ENCODE measurements at places on chromosomes 7 and 10.

DNA sequence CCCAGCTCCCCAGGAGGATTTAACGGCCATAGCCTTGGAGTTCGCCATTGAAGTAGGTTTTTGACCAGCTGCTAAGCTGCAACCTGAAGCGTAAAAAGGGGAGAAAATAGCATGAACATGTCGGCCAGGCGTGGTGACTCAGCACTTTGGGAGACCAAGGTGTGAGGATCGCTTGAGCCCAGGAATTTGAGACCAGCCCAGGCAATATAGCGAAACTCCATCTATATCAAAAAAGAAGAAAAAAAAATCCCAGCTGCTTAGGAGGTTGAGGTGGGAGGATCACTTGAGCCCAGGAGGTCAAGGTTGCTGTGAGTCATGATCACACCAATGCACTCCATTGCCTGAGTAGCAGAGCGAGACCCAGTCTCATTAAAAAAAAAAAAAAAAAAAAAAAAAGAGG, 32.2 kb upstream of the MCU start:
- DNase-seq, result no peak

DNA sequence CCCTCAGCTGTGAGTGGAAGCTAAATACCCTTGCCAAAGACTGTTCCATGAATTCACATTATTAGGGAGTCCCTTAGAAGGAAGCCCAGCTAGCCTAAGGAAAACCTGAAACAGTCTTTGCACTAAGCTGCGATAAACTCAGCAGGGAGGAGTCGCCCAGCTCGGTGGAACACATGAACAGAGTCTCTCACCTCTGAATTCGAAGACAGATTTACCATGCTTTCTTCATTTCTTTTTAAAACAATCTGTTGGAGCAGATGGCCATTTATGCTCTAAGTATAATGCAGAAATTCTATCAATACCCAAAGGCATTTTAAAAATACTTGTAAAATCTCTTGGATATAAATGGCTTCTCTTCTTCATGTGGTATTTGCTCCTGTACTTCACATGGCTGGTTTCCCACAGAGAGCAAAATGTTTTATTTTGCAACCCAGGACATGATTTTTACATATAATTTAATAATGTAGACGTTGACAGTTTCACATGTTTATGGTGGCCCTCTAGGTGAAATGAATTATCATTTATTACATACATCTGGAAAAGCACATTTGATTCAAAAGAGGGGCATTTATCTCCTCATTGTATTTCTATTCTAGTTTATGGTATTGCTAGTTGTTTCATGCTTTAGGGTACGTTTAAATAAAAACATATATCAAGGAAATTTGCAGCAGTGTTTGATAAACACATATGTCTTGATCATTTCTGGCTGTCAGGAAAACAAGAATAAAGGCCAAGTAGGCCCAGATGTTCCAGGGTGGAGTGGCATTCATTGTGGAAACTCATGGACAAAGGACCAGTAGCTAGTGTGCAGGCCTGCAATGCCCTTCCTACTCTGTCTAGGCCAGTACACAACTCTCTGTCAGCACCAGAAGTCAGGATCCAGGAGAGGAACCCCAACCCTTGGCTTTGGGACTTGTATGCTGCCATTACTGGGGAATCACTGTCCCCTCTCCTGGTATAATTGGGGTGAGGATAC, 52.2 kb downstream of the LRGUK start:
- no peak for DNase-seq

- no peak for DNase-seq
These were observed 70.0 kb upstream of the PAPSS2 start for GRCh38 chr10:87589645-87590051.

DNA sequence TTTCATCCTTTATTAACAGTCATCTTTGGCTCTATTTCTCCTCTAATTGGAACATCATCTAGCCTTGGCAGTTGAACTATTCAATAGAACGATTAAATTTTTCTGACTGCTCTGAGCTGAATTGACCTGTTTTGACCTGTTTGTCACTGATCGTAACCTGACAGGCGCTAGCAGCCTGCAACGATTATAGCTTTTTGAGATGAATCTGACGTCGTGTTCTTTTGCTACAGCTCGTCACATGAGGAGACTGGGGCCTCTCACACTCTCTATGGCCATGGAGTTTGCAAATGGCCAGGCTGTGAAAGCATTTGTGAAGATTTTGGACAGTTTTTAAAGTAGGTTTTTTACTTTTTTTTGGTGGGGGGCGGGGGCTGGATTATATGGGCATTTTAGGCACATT, 229.8 kb downstream of the FOXP2 start:
- DNase-seq, result no peak

DNA sequence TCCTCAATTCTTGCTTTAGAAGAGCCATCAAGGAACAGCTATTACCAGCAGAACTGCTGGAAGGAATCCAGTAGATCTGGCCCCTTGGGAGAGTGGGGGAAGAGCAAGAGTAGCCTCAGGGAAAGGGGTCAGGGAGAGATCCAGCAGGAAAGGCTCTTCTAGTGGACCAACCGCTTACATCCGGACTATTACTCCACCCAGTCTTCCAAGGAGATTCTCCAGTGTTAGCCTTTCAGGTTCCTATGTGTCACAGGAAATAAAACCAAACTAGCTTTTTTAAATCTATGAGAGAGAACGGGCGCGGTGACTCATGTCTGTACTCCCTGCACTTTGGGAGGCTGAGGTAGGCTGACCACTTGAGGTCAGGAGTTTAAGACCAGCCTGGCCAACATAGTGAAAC, 34.3 kb downstream of the TET1 start:
- no peak for DNase-seq

- DNase-seq, result no peak
These were observed 119.6 kb downstream of the TES start for GRCh38 chr7:116329686-116330503.

DNA sequence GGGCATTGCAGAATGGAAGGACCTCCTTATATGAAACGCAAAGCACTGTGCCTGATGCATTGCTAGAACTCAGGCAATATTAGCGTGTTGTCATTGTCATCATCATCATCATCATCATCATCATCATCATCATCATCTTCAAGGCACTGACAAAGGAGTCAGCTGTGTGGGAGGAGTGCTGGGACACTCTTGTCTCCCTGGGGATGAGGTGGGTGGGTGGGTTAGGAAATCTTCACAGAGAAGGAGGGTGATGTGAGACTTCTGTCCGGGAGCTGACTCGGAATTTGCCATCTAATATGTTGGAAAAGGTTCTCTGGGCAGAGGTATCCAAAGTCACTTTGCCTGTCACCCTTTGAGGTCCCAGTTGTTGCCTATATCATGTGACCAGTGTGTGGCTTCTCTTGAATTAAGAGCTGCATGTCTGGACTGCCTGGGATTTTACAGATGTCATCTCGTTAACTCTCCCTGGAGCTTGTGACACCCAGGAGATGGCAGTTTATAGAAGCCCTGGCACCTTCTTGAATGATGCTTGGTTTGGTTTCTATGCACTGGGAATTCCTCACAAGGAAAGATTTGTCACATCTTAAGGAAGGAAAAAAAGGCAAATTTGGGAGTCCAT, 7.1 kb downstream of the HTRA1 start:
- no peak for DNase-seq

DNA sequence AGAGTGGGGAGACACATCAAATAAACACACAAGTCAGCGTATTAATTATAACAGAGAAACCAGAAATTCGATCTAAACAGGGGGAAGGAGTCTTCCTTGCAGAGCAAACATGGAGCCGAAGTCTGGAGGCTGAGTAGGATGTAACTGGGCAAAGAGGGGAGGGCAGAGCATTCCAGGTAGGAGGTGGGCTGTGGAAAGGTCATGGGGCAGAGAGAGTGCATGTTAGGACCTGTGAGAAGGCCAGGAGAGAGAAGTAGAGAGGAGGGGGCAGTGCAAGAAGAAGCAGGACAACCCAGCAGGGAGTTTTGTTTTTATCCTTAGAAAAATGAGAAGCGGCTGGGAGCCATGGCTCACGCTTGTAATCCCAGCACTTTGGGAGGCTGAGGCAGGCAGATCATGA, 130.8 kb upstream of the GPR26 start:
- no peak for DNase-seq

GRCh38 chr10:45378914-45379726, 5.1 kb downstream of the ALOX5 start:
- DNase-seq, result no peak

GRCh38 chr7:129149511-129149910, 5.0 kb downstream of the TSPAN33 start:
- no peak for DNase-seq

- no peak for DNase-seq
These were observed 67.0 kb downstream of the GSAP start for GRCh38 chr7:77349141-77349540.

GRCh38 chr7:89837515-89837914, 316.8 kb upstream of the STEAP1 start:
- DNase-seq, result no peak

- no peak for DNase-seq
These were observed 252.2 kb downstream of the ELFN1 start for GRCh38 chr7:1922071-1922869.

- DNase-seq, result no peak
These were observed 77.9 kb downstream of the FAM107B start for GRCh38 chr10:14696821-14697220.

- no peak for DNase-seq
These were observed 15.6 kb upstream of the SLC25A13 start for GRCh38 chr7:96337519-96337918.

- no peak for DNase-seq
These were observed 298.3 kb upstream of the FZD8 start for GRCh38 chr10:35940141-35941041.

- DNase-seq, result no peak
These were observed 37.0 kb downstream of the CPVL start for GRCh38 chr7:29109358-29109757.

DNA sequence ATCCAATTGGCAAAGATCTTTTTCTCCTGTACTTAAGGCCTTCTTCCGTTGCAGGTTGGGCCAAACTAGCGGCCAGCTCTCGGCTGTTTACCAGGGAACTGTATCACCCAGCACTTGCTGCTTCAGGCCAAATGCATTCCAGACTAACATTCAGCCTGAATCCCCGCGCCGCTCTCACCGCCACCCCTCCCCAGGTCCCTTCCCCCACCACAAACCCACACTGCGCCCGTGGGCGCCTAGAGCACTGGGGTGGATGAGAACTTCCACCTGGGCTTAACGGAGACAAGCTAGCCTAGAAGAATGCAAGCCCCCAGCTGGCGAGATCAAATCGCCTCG, 676 bp downstream of the TCAF1 start:
- DNase-seq, result no peak

- DNase-seq, result peak; percentile 4
These were observed 244.2 kb downstream of the IPMK start for GRCh38 chr10:58023341-58024073.

DNA sequence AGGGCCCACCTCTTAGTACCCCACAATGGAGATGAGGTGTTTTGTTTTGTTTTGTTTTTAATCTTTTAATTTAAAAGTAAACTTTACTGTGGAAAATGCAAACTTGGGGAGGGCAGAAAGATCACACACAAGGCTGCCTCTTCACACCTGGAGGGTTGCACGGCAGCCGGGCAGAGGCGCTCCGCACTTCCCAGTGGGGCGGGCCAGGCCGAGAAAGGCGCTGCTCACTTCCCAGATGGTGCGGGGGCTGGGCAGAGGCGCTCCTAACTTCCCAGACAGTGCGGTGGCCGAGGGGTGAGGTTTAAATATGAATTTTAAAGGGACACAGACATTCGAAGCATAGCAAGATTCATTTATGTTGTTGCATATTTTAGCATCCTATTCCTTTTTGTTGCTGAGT, 235.9 kb upstream of the MTPN start:
- no peak for DNase-seq

GRCh38 chr10:26543567-26544306, 105.6 kb downstream of the APBB1IP start:
- no peak for DNase-seq

DNA sequence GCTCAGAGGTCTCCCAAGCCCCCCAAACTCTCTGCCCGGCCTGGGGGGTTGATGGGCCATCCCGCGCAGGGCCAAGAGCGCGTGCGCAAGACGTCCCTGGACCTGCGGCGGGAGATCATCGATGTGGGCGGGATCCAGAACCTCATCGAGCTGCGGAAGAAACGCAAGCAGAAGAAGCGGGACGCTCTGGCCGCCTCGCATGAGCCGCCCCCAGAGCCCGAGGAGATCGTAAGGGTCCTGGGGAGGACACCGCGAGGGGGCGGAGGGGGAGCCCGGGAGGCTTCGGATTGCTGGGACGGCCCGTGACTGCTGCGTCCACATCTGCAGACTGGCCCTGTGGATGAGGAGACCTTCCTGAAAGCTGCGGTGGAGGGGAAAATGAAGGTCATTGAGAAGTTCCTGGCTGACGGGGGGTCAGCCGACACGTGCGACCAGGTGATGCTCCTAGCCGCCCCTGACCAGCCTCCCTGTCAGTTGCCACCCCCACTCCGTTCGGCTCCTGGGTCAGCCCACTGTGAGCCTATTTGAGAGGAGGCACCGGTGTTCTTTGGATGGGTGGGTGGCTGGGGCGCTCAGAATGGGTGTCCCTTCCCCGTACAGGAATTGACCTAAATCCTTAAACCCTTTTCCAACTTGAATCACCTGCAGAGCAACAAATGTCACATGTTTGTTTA, 5.7 kb downstream of the ANKRD2 start:
- DNase-seq, result no peak
